ENCODE measurements at places on chromosomes 5 and 9.

DNA sequence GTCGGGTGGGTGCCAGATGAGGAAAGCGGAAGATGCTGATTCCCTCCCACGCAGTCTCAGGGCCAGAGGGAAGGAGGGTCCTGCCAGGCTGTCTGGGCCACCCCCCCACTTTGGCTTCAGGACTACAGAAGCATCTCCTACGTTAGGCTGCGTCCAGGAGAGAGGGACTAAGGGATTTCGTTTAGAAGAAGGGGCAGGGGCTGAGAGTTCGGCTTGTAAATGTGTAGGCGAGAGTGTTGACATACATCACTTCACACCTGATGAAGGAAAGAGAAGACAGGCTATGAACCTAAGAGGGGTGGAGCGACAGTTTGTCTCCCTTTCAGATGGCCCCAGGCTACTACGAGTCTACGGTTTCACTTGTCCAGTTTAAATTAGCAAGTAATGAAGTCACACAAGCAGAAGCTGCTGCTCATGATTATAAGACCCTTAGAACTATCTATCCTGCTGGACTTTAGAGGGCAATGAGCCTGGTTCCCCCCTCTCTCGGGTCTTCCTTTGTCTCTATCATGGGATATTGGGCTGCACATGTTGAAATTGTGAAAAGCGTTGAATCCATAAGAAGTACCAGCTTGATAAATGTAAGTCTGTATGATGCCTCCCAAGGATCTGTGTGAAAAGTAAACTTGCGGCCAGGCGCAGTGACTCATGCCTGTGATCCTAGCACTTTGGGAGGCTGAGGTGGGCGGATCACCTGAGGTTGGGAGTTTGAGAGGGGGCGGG is 193.0 kb downstream of the AOPEP start:
- DNase-seq, result peak; percentile 57

DNA sequence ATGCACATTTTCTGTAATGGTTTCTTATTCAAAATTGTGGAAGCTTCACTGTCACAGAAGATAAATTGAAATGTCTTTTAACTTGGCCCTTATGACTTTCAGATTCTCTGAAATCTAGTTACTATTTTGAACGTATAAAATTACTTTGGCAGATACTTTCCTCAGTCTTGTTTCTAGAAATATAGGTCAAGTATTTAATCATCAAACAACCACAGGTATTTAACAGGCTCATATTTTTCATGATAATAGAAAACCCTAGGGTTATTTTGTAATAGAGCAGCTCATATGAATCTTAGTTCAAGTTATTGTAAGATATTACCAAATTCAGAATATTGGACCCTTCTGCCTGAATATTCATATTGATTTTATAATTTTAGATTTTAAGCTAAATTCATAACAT is 236.0 kb upstream of the CDH18 start:
- DNase-seq, result no peak

GRCh38 chr9:24245988-24246387 is 299.7 kb downstream of the IZUMO3 start:
- DNase-seq, result no peak

GRCh38 chr9:19876569-19877316 is 87.9 kb upstream of the SLC24A2 start:
- DNase-seq, result no peak

DNA sequence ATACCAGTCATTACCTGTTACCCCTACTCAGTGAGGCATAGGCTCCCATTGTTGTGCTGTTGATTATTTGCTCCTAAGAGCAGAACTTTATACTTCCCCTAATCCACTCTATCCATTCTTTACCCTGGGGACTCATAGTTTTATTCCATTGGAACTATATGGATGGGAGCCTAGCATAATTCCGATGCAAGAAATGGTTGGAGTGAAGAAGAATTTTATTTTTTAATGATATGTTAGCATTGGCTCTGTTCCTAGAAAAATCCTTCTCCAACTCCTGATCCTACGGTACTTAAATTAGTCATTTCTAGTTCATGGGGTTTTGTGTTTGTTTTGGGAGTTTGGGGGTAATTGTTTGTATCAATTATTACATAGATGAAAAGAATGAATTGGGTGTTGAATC is 191.5 kb downstream of the GOLPH3 start:
- no peak for DNase-seq

GRCh38 chr9:80556631-80557030 is 984.9 kb downstream of the TLE4 start:
- DNase-seq, result no peak

DNA sequence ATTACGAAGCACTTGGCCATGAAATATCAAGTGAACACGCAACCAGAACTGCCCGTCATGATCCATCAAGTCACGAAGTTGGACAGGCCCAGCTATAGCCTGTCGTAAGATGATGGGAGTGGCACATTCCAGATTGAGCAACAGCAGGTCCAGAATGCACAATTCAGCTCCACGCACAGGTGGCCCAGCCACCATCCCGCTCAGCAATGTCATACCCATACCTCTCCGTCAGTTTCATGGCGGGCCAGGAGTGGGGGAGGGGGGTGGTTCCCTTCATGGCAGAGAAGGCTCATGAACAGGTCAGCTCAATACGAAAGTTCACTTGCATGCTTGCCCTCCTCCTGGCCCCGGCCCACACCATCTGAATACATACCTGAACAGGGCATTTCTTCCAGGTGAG is 34.9 kb downstream of the SMIM23 start:
- no peak for DNase-seq

DNA sequence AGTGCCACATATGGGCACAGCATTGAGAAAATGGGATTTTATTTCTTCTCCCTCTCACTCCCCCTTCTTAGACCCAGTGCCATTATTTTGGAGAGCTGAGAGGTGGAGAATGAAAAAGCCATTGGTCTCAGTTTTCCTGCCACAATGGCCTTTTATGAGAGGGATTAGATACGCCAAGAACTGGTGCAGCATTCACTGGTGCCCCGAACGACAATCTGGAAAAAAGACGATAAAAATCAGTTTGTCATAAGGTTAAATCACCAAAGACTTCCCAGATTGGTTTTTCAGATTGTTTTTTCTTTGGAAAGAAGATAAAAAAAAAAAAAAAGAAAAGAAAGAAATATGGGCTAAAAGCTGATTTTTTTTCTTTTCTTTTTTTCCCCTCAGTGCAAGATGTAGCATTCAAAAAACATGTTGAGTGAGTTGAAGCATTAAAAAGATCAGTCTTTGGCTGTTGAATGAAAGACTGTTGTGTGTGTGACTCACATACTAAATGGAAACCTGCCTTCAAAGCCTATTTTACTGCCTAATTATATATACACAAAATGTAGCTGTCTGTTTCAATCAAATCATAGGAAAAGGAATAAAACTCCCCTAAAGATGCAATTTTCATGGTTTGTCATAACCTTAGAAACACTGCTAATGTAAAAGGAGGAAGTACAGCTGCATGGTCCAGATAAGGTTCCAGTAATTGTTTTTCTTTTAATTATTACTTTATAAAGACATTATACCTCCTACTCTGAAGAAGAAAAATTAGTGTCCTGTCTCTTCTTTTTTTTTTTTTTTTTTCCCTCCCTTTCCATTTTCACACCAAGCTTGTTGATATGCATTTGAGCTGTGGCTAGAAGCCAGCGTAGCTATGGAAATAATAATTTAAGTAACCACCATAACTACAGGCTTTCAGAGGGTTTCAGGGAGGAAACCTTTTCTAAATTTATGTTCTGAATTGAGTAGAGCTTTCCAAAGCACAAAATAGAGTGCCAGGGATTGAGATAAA is 27.2 kb upstream of the ZNF608 start:
- DNase-seq, result no peak

- no peak for DNase-seq
Observed at GRCh38 chr5:153624451-153624765, 133.9 kb downstream of the GRIA1 start.

- no peak for DNase-seq
Observed at GRCh38 chr5:31378838-31379237, 153.1 kb downstream of the DROSHA start.

DNA sequence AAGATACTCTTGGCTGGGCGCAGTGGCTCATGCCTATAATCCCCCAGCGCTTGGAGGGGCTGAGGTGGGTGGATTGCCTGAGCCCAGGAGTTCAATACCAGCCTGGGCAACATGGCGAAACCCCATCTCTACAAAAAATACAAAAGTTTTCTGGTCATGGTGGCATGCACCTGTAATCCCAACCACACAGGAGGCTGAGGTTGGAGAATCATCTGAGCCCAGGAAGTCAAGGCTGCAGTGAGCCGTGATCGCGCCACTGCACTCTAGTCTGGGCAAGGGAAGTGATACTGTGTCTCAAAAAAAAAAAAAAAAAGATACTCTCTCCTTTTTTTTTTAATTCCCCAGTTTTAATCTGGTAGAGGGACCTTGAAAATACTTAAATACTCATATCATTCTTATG is 15.0 kb downstream of the ANKRD33B start:
- no peak for DNase-seq

- DNase-seq, result no peak
Observed at GRCh38 chr5:6475626-6476312, 27.1 kb downstream of the UBE2QL1 start.

- no peak for DNase-seq
Observed at GRCh38 chr5:2007496-2007877, 124.8 kb upstream of the IRX4 start.

DNA sequence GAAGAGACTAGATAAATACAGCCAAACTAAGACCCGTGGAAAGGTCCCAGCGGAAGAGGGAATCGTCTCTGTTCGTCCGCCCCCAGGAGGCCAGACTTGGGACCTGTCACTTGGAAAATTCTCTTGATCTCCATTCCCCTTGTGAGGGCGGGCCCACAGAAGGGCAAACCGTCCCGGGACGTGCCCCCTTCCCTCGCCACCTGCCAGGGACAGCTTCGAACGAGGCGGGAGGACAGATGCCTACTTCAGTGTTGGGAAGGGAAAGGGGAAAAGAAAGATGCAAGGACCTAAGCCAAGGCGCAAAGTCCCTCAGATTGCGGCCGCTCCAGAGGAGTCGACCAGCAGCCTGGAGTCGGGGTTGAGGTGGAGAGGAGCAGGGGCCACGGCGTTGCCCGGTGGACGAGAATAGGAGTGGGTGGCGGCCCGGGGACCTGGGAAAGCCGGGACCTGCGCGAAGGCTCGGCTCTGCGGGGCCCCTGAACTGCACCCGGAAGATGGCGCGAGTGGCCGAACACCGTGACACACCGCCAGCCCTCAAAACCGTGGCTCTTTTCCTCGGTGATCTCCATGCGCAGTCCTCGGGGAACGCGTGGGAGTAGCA is 4.4 kb upstream of the EBF1 start:
- peak; percentile 76 for DNase-seq

DNA sequence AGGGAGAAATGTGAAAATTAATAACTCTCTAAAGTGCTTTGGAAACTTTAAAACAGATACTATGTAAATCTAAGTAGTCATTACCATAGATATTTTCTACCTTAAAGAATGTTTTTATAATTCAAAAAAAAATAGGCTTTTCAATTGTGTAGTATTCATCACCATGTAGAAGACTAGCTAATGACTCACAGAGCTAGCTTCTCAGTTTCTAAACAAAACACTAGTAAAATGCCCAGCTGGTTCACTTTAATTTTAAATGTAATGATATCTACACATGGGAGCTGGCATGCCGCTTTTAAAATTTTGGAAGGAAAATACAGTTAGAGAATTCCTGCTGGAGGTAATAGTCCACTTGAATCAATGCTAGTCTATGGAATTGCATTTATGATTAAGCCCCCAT is 509.8 kb downstream of the CSNK1G3 start:
- no peak for DNase-seq

- DNase-seq, result peak; percentile 82
Observed at GRCh38 chr5:56838409-56839039, 23.2 kb downstream of the MAP3K1 start.
